ENCODE measurements at places on chromosomes 4 and X.

GRCh38 chr4:5912614-5913019, 19.7 kb upstream of the CRMP1 start:
- no peak for DNase-seq

DNA sequence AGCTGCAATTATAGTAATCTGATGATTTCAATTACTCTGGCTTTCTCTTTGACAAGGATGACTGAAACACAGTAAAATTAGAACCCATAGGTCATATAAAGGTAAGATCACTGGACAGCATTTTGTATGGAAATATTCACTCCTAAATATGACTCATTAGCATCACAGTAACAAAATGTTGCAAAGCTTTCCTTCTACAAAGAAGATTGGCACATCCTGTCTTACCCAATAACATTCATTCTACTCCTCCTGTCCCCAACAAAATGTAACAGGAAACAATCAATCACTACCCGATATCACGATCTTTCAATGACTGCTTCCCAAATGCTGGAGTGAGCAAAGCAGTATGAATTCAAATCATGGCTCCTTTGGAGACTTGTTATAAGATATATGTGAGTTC, 95.3 kb downstream of the FANCB start:
- no peak for DNase-seq

GRCh38 chr4:22473268-22473667, 42.6 kb downstream of the ADGRA3 start:
- DNase-seq: no peak

GRCh38 chr4:108301545-108302251, 133.0 kb upstream of the LEF1 start:
- no peak for DNase-seq

- DNase-seq: no peak
Observed at GRCh38 chrX:134010690-134011089, 25.3 kb upstream of the GPC3 start.

- DNase-seq: no peak
Observed at GRCh38 chrX:49858341-49858740, 20.9 kb upstream of the USP27X start.

GRCh38 chr4:158018221-158018830, 154.5 kb downstream of the GASK1B start:
- no peak for DNase-seq

GRCh38 chr4:108175966-108176365, 7.2 kb upstream of the LEF1 start:
- no peak for DNase-seq

DNA sequence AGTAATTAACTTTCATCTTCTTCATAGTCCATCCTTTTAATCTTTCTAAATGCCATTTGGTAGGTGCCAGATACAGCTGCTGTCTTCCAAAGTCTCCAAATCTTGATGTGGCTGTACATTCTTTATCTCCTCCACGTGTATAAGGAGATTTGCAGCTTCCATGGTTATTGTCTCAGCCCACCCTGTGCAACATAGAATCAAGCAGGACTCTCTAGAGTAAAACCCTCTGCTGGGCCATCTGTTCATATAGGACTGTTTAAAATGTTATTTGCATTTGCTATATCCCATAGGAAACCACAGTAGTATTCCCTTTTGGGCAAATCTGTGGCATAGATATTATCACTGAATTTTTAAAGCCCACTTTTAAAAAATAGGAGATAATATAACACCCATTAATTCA, 527.2 kb upstream of the EPHA5 start:
- DNase-seq: no peak

DNA sequence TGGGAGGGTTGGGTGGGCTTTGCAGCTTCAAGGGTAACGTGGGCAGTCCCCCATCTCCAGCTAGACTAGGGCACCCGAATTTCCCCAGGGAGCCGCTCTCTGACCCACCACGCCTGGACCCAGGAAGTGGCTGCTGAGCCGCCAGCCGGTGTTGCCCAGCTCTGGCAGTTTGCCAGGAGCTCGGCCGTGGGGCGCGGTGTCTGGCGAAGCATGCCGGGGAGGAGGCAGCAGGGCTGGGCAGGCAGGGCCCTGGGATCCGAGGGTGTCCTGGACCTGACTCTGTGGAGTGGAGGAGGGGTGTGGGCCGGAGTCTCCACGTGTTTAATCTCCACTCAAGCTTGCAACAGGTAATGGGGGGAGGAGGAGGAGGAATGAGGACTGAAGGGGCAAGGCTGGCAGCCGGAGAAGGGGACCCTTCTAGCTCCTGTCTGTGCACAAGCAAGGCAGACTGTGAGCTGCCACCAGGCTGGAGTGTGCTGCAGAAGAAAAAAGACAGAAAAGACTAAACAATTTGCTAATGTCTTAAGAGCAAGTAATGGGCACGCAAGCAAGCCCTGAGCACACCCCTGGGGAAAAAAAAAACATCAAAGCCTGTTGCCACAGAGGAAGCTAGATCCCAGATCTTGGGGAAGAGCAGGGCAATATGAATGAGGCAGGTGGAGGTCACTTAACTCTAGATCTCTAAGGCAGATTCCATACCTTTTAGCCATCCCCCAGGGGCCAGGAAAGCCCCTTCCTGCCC, 2.4 kb downstream of the LONRF3 start:
- DNase-seq: no peak

DNA sequence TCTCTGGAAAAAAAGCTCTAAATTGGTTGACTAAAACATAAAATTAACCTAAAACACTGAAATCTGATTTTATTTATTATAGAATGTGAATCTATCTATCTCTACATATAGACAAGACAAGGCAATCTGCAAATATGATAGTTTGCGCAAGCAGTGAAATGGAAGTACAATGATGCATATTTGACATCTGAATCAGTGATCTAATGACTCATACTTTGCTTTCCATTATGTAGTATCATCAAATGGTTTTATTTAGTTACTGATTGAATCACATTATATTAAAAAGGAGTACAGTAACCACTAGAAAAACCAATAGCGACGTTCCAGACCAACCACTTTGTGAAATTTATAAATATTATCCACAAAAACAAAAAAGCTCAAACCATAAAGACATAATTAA, 1969.3 kb downstream of the PCDH7 start:
- no peak for DNase-seq

DNA sequence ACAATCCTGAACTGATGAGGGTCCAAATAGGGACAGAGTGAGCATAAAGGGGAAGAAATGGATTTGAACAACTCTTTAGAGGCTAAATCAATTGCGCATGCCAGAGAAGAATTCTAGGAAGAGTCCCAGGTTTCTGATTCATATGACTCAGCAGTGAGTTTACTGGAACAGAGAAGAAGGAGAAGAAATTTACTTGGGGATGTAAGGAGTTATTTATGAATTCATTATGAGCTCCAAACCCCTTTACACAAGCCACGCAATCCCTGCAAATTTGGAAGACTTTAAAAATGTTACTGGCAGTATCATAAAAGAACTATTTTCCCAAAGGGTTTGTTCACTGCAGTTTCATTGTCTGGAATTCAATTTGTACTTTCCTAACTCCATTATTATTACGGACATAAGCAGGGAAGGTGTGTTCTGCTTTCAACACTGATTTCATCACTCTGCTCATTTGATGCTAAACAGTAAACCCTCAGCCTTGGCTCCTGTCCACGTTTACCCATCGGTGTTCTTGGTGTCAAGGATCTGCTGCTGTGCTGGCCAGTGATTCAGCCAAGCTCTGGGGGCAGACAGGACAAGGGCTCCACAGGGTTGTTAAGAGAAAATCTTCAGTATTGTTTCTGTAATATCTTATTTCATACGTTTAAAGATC, 273.7 kb downstream of the HNRNPD start:
- no peak for DNase-seq

GRCh38 chr4:69239557-69240168, 25.1 kb upstream of the UGT2B11 start:
- DNase-seq: peak; percentile 15

DNA sequence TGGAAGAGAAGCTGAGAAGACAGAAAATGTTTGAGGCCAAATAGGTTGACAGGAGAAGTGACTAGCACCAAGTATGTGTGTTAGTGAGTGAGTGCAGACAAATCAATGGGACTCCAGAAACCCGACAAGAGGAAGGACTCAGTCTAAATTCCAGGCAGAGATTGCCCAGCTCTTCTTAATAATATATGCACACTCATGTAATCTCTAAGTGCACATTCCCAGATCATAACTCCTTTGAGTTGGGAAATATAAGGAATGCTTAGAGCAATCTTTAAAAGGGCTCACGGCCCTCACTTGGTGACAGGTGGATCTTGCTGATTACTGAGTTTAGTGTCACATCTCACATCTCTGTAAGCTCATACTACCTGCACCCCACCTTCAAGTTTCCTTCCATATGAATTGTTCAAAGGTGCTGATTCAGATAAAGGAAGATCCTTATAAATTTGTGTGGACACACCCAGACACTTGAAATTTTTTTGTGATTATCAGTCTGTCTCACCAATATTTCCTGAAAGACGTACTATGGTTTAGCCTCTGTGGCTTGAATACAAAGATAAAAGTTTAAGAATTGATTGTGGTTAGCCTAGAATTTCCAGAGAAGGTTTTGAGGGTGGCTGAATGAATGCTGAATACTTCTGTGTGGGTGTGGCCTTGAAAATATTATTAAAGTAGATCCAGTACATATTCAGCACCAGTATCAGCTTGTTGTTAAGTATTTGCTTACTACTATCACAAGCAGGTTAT, 205.1 kb upstream of the UGT8 start:
- DNase-seq: no peak

GRCh38 chr4:181193131-181193930, 1049.9 kb upstream of the TENM3 start:
- DNase-seq: no peak

- DNase-seq: no peak
Observed at GRCh38 chr4:16466581-16466980, 240.3 kb upstream of the TAPT1 start.

GRCh38 chr4:168859888-168860694, 150.0 kb downstream of the CBR4 start:
- DNase-seq: no peak

GRCh38 chr4:27000820-27001219, 140.2 kb downstream of the STIM2 start:
- DNase-seq: no peak

DNA sequence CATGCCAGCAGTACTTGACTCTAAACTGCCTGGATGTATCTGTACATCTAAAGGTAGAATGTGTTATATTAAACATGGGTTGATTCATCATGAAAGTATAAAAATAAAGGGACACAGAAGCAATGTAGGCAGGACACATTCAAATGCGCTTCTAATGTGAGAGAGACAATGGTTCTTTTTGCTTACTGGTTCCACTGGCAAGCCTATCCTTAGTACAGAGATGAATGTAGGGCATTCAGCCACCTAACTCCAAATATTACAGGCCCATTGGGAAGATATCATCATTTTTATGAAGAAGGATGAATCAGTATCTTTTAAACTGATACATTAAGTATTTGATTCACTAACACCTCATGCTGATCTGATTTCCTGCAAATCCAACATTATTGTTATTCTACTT, 18.0 kb downstream of the CDKL2 start:
- DNase-seq: no peak

- no peak for DNase-seq
Observed at GRCh38 chrX:53571494-53571893, 115.0 kb downstream of the HUWE1 start.

GRCh38 chrX:153646620-153647373, at the start of gene DUSP9:
Gene DUSP9, plus strand, starts transcription at chrX:153647203. Its CDS starts 751 bp downstream, at chrX:153647954.
- DNase-seq: no peak

- DNase-seq: no peak
Observed at GRCh38 chr4:171875291-171875690, 62.1 kb downstream of the GALNTL6 start.

DNA sequence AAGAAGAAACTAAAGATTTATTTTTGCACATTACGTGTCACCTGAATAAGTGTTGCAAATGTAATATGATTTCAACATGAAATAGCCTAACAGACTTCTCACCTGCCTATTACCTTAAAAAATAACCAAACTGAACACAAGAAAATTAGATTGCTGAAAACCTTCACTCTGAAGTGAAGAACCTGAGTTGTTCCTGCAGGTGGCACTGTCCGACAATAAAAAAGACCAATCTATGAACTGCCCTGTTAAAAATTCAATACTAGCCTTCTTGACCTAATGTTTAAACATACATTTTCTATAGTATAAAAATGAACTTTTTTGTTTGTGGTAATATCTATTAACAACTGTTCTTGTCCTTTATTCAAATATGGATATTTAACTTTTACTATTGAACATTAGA, 69.2 kb upstream of the PNPLA4 start:
- peak; percentile 3 for DNase-seq

GRCh38 chr4:137648531-137648930, 116.2 kb upstream of the PCDH18 start:
- no peak for DNase-seq

GRCh38 chr4:161642708-161643107, 521.1 kb downstream of the FSTL5 start:
- no peak for DNase-seq

DNA sequence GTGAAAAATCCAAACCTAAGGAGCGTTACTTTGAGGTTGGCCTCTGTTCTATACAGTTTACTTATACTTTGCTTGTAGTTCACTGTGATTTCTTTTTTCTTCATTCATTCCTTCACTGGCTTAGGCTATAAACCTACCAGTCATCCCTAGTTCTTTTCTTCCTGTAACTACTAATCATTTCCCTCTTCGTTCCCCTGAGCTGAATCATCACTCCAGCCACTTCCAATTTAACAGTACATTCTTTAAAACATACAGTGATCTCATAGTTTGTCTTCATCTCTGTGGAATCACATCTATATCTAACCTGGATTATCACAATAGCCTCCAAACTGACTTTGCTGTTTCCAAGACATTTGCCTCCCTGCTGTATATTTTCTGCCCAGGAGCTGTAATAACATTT, 25.2 kb upstream of the NPFFR2 start:
- no peak for DNase-seq

GRCh38 chrX:110317820-110318663, at the start of gene AMMECR1:
Gene AMMECR1, minus strand, starts transcription at chrX:110318085. Its CDS starts 14 bp downstream, at chrX:110318071.
- peak; percentile 89 for DNase-seq

DNA sequence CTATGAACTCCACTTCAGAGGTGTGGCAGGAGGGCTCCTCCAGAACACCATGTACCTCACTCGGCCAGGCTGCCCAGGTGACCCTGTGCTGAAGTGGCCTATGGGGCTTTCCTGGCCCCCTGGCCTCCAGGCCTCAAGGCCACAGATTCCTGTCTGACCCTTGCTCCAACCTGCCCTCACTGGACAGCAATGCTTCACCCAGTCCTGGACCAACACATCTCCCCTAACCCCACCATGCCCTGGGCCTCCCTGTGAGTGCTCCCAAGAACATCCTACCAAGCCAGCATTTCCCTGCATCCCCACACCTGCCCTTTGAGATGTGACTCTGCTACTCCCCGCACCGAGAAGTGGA, 10.5 kb downstream of the ZFYVE28 start:
- DNase-seq: no peak

- DNase-seq: no peak
Observed at GRCh38 chrX:134172588-134173259, 64.3 kb upstream of the CCDC160 start.

- no peak for DNase-seq
Observed at GRCh38 chrX:18537524-18537923, 112.1 kb downstream of the CDKL5 start.
